ENCODE measurements at places on chromosomes 4 and X.

- DNase-seq: no peak
These were observed 5.5 kb upstream of the HAUS3 start for GRCh38 chr4:2247128-2248043.

DNA sequence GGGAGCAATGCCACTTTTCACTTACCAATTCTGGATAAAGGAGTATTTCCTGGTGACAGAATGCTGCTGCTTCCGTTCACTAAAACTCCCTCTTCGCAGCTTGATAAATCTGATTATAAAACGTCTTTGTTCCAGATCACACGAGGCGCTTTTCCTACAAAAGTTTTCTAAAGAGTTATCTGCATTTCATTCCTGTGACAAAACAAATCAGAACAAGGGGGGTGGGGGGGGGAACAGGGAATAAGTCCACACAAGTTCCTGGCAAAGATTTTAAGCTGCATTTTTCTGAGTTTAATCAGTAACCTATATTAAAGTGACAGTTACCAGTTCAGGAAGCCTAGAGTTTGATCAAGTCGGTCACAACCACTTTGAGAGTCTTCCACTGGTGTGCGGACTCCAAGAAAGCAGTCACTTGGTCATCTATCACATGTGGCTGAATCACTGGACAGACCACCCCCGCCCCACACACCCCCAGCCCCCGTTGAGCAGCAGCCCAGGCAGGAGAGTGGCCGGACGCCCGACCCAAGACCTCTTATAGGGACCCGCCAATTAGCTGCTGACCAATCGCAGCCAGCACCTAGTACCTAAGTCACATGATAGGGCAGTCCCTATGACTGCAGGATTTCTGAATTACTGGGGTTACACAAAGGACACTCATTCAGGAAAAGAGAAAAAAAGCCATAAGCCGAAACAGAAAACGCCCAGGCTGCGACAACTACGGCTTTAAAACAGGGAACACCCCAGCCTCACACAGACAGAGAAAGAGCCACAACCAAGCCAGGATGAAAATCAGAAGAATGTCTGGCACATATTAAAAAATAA, 569.3 kb upstream of the DIPK2B start:
- peak; percentile 79 for DNase-seq

- DNase-seq: no peak
These were observed 15.9 kb upstream of the CCDC149 start for GRCh38 chr4:24928708-24929107.

GRCh38 chr4:73281396-73281795, 22.8 kb upstream of the ANKRD17 start:
- DNase-seq: no peak

DNA sequence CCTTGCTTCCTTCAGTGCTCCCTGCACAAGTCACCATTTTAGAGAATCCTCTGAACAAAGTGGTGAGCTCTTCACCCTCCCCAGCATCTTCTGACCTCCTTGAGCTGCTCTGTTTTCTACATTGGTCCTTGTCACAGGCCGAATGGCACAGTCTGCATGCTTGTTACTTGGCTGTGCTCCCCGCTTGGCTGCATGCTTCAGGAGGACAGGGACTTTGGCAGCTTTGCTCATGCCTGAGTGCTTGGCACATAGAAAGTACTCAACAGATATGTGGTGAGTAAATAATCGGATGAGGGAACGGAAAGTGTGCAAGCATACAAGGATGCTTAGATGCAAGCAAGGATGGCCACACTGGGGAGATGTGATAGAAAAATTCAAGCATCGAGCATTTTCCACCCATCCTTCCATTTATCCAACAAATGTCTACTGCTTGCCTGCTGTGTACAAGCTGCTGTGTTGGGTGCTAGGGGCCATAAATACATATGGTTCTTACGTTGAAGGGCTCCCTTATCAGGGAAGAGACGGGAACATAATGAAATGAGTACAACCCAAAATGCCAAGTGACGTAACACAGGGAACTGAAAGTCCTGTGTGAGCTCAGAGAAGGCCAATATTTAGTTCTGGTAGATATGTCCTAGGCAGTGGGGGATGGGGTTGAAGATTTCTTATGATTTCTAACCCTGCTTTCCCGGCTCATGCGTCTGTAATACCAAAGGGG, 31.2 kb downstream of the SLC2A9 start:
- DNase-seq: no peak

DNA sequence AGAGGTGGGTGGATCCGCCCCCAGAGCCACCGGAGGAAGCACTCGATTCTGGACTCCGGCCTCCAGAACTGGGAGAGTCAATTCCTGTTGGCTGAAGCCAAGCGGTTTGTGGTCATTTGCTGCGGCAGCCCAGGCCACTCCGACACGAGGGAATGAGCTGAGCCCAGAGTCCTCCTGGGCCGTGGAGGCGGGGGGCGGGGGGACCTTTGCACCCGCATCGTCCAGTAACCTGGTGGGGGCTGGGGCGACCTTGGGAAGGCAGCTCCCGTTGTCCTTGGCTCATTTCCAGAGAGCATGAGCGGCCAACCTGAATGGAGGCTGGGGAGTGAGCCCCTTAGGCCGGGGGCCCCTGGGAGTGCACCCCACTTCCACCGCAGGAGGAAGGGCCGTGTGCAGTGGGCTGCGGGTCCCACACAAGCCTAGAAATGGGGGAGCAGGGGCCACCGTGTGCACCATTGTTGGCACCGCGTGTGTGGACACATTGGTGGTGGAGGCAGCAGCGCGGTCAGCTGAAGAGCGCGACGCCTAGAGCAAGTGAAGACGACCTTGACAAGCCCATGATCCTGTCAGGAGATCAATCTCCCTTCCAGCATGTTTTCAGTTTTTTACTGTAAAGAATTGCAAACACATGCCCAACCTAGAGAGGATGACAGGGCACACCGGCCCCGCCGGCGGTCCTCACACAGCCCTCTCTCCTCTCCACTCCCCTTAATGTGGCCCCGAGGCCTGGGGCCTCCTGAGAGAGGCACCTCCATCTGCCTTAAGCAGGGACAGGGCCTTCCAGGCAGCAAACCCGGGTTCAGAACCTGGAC, 19.9 kb upstream of the DUSP9 start:
- no peak for DNase-seq

DNA sequence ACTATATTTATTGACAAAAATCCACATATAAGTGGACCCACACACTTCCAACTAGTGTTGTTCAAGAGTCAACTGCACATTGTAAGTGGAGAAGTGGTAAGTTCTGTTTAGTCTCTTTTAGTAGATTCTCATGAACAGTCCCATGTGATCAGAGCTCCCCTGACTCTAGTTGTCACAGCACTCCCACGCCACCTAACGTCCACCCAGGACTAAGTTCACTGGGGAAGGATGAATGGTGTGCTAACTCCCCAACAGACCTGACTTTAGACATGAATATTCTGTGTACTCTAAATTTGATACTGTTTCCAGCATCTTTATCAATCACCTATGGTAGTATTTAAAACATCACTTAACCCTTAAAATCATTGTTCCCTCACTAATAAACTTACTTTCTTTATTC, 59.8 kb downstream of the PACRGL start:
- DNase-seq: no peak

- no peak for DNase-seq
These were observed 235.6 kb upstream of the BCOR start for GRCh38 chrX:40333344-40333743.

DNA sequence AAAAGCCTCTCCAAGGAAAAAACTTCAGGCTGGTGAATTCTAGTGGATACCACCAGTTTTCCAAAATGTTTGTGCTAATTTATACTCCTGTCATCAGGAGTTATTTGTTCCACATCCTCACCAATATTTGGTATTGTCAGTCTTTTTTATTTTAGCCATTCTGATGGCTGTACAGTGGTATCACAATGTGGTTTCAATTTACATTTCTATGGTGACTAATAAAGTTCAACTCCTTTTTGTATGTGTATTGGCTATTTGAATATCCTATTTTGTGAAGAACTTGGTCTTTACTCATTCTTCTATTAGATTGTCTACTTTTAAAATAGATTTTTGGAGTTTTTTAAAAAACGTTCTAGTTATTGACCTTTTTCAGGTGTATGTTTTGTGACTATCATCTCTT, 33.0 kb upstream of the FRAS1 start:
- DNase-seq: peak; percentile 7

GRCh38 chrX:9816084-9816700, 30.0 kb downstream of the SHROOM2 start:
- DNase-seq: no peak

GRCh38 chr4:123423819-123424218, 27.2 kb downstream of the SPRY1 start:
- DNase-seq: no peak
